ENCODE measurements at places on chromosomes 12 and 14. TPM values are rescaled to one million over a fixed set of nuclear protein-coding genes. Genes with fewer than 3 reads are reported as not detected.

DNA sequence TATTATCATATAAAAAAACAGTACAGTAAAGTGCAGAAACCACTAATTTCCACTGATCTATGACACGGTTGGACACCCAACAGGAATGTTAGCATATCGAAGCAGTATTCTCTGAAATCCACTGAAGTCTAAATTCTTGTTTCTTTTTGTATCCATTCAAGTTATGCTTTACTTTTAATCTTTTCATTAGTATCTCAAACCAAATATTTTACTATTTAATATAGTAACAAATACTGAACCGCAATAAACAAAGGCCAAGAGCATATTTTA is 41.1 kb downstream of the ATXN2 start:
- no peak for DNase-seq

DNA sequence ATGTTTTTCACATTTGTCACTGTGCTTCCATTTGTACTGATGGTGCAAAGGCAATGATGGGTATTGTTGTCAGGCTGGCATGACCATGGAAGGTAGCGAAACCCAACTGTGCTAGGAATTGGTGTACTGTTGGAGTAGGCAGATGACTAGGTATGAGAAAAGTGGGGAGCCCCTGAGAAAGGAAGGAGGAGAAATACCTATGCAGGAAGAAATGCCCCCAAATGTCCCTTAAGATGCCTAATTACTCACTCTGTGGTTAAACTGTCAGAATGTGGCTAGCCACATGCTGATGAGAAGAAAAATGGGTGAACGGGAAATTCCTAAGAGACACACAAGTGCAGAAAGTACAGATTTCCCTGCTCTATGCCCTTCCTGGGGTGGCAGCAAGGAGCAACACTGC is 339.1 kb downstream of the TMEM132D start:
- DNase-seq: no peak

The OTX2 gene
- 0.22 TPM for total RNA-seq

The STON2 gene
- total RNA-seq: 40.4 TPM

The SELPLG gene
- total RNA-seq: 0.31 TPM

DNA sequence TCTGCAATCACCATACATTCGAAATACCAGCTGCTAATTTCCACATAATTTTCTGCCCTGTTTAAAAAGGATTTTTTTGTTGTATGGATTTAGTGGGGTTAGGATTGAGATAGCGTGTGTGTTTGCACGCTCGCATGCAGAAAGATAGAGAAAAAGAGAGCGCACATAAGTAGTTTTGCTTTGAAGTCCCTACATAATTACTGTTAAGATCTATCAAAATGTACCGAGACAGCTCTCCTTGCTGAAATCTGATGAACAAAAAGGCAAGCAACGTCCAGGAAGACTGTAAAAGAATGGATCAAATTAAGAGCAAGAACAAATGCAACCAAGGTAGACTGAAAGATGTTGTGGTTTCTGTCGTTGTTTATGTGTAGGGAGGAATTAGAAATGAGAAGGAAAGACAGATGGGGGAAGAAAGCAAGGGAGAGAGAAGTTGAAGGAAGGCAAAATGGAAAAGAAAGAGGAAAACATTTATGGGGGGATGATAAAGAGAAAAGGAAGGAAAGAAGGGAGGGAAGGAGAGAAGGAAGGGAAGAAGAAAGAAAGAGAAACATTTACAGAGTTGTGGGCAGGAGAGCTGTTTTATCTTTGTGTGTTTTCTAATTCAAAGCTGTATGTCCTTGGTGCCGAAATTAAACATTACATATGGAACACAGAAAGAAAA is 522.3 kb downstream of the MED13L start:
- no peak for DNase-seq

DNA sequence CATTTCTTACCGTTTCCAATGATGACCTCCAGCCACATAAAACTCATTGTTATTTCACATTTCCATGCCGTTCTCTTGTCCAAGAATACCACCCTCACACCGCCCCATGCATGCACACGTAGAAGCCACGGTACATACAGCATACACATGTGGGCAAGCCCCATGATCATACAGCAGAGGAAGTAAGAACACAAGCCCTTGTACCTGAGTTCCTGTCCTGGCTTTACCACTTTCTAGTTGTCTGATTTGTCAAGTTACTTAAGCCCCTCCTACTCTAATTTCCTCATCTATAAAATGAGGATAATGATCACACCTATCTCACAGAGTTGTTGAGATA is 59.9 kb downstream of the DUSP16 start:
- no peak for DNase-seq

DNA sequence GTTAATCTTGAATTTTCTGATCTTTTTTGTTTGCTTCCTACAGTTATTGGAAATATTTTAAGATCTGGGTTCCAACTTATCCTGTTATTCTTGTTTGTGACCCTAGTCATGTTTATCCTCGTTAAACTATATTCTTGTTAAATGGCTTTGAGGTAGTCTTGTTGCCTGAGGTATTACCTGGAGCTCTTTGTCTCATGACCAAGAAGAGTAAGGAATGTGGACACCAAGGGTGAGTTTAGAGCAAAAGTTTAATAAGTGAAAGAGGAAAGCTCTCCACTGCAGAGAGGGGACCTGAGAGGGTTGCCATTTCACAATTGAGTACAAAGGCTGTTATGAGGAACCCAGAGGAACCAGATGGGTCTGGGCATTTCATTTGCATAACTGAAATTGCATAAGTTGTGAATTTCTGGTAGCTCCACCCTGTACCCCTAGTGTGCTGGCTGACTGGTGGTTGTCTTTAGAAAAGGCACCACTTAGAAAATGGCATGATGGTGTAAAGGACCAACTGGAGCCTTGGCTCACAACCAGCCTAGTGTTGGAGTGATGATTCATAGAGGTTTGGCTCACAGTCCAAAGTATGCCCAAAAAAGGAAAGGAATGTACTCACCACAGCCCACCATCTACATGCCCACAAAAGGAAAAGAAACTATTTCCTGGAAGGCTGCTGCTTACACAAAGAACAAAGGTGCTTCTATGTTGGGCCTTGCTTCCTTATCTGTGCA is 36.7 kb upstream of the RESF1 start:
- no peak for DNase-seq

Measured in type B pancreatic cell (in vitro differentiated cells).